ENCODE measurements at places on chromosomes 4 and X.
A peak's percentile ranks its signal among the peaks of the same experiment; 100 is the strongest.

GRCh38 chr4:182193311-182193710 is 49.9 kb upstream of the TENM3 start:
- DNase-seq, result no peak

DNA sequence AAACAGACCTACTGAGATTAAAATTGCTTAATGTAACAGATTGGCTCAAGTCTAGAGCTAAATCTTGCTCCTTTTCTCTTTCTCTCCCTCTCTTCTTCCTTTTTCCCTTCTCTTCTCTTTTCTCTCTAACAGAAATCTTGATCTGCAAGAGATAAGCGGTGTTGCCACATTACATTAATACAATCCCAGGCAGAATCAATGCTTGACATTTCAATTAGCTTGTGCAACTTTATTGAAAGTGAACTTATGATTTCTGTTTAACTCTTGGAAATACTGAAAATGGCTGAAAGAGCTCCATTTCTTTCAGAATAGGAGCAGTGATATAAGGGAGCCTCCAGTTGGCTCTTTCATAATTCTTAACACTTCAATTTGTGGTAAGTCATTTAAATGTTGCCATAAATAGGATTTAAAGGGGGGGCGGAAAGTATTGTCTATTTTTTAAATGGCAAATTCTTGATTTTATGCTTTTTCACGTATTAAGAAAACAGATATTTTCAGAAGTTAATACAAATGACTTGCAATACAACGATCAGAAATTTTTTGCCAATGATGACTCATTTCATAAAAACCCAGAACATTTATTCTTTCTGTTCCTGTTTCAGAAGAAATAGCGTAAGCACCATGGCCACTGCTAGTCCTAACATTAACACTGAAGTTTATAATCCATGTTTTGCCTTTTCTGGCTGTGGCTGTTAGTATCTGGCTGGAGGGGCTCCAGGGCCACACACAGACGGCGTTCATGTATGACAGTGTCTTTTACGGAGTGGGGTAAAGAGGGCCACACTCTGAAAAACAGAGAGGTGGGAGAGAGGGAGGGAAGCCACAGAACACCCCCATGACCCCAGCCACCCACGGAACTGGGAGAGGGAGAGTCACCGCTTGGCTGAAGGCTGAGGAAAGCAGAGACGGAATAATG is 115.7 kb upstream of the FAT1 start:
- peak; percentile 72 for DNase-seq

- DNase-seq, result no peak
Observed at GRCh38 chr4:12123707-12124106, 695.0 kb upstream of the HS3ST1 start.

DNA sequence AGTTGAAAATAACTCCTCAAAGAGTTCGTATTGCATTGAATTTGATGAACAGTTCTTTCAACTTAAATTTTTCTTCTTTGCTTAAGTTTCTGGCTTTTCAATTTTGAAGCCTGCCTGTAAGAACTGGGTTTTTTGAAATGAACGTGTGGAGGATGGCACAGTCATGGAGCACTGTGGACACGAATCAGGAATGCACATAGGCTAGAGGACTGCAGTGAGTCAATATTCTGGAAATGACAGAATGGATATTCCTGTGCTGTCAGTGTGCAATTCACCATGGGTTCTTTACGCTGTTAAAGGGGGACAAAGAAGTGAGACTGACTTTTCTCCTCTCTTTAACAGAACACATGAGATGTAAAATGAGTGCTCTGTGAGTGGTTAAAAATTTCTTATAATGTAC is 368.0 kb upstream of the AGA start:
- DNase-seq, result no peak

DNA sequence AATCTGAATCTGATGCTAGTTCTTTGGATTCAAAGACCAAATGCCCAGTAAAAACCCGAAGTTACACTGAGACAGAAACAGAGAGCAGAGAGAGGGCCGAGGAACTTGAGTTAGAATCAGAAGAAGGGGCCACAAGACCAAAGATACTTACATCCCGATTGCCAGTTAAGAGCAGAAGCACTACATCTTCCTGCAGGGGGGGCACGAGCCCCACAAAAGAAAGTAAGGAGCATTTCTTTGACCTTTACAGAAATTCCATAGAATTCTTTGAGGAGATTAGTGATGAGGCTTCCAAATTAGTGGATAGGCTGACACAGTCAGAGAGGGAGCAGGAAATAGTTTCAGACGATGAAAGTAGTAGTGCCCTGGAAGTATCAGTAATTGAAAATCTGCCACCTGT is 309.3 kb downstream of the ANK2 start:
- DNase-seq, result no peak

- DNase-seq, result no peak
Observed at GRCh38 chrX:125096870-125097269, 222.8 kb upstream of the TEX13C start.

- DNase-seq, result no peak
Observed at GRCh38 chr4:168527560-168527959, 30.7 kb downstream of the PALLD start.

DNA sequence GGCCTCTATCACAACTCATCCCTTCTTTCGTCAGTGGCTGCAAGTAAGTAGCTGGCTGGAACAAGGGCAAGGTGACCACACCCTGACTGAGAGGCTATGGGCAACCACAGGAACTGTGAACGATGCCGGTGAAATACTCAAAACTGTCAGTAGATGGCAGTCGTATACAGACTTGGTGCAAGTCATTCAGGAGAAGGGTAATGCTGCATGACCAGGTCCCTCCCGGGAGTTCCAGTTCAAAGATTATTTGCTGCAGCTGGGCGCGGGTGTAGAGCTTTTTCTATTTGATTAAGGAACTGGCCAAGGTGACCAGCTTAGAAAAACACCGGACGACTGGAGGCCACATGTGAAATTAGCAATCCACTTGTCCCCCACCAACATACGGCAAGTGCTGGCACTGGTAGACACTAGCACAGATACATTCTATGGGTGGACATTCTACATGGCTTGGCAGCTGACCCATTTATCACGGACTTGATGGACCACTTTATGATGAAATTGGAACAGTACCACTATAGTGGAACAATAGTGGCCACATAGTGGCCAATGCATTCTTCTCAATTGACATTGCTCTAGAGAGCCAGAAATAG is 726.6 kb downstream of the TRAM1L1 start:
- peak; percentile 60 for DNase-seq

DNA sequence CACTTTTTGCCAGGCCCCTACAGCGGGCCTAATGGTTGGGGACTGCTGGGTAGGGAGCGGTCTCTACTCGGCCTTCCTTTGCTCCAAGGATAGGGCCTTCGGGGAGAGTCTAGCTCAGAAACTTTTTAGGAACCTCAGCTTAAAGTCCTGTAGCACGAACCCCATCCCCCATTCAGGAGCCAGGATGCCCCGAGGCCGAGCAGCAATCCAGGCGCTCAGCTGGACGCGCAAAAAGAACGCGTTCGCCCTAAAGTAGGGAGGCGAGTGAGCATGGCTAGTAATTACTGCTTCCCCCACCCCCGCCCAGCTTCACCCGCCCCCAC is 9.7 kb downstream of the POU4F2 start:
- no peak for DNase-seq

GRCh38 chrX:47587906-47588735 is 5.9 kb downstream of the TIMP1 start:
- no peak for DNase-seq

- no peak for DNase-seq
Observed at GRCh38 chr4:124635331-124635730, 77.2 kb downstream of the ANKRD50 start.

- no peak for DNase-seq
Observed at GRCh38 chr4:69485130-69485529, 10.6 kb downstream of the UGT2B4 start.

DNA sequence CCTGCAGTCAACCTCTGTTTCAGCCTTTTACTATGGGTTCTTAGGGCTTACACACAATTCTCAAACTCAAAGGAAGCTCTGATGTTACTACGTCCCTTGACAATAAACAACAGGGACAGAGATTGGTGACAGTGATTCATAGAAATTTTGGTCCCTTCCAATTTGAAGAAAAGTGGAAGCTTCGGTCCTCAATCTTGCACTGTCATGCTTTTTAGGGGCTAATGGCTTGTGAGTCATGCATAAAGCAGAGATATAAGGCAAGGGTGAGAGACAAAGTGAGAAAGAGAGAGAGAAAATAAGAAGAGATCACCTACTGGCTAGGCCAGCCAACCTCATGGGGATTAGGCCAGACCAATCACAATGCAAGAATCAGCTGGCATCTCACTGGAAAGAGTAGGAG is 63.2 kb upstream of the STARD8 start:
- DNase-seq, result no peak

DNA sequence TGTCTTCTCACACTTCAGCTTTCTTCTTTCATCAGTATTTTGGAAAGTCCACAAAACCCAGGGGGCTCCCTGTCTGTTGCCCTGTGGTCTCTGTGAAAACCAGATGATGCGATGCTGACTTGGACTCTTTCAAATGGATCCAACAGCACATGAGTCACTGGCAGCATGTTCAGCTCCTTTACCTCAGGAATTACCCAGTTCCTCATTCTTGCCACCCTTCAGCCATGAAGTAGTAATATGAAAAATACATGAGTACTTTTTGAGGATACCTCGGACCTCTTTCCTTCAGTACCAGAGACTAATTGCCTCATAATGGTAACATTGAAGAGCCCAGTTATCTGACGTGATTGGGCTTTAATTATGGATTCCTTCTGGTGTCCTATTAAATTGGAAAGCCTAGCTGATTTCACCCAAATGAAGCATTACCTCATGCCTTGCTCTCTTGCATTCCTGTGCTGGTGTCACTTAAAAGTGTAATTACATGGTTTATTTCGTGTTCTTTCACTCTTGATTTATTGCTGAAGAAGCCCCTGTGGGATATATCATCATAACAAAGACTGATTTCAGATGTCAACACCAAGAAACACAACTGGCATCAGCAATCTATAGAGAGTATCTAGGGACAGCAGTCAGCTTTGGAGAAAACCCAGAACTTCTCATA is 63.4 kb downstream of the NFKB1 start:
- DNase-seq, result peak; percentile 9

DNA sequence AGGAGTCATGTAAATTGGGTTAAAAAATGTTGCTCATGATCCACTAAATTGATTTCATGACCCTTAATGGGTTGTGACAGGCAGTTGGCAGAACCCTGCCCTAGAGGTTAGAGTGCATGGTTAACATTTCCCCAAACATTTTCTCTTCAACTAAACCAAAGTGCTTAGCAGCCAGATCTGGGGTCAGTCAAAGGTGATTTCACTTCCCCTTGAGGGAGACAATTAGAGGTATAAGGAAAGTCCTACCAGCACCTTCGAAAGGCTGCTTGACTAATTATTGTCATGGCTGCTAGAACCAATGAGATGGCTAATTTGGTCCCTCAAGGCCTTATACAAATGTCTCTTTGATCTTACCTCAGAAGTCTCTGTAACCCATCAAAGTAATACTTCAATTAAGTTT is 30.9 kb upstream of the INTS6L start:
- DNase-seq, result no peak

GRCh38 chr4:177968817-177969442 is 526.7 kb upstream of the AGA start:
- DNase-seq, result no peak

GRCh38 chr4:52873861-52874343 is 11.8 kb downstream of the RASL11B start:
- DNase-seq, result no peak

DNA sequence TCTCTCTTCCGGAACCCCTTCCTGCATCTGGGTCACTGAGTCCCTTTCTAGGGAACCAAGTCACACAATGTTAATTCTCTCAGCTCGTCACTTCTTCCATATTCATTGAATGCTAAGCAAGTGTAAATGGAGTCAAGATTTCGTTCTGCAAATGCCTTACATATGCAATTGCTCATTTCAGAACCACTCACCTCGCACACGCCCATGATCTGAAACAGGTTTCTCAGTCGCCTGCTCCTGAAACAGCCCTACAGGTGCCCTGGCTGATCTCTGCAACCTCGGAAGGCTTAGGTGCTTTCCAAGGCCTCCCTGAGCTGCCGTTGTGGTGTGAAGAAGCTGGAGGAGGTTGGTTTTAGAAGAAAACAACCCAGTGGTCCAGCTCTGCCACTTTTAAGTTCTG is 100.8 kb upstream of the MSX1 start:
- no peak for DNase-seq

GRCh38 chrX:3192835-3193234 is 151.6 kb downstream of the ARSF start:
- DNase-seq, result no peak

DNA sequence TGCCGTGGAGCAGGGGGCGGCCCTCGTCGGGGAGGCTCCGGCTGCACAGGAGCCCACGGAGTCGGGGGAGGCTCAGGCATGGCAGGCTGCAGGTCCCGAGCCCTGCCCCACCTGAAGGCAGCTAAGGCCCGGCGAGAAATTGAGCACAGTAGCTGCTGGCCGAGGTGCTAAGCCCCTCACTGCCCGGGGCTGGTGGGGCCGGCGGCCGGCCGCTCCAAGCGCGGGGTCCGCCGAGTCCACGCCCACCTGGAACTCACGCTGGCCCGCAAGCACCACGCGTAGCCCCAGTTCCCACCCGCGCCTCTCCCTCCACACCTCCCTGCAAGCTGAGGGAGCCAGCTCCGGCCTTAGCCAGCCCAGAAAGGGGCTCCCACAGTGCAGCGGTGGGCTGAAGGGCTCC is 589.4 kb downstream of the PPP4R3C start:
- no peak for DNase-seq
